ENCODE measurements at places on chromosomes 16 and 17. TPM values are rescaled to one million over a fixed set of nuclear protein-coding genes. Genes with fewer than 3 reads are reported as not detected.

The CDRT15 gene
- not detected for total RNA-seq

The RAMP2 gene
- 53.6 TPM for total RNA-seq

DNA sequence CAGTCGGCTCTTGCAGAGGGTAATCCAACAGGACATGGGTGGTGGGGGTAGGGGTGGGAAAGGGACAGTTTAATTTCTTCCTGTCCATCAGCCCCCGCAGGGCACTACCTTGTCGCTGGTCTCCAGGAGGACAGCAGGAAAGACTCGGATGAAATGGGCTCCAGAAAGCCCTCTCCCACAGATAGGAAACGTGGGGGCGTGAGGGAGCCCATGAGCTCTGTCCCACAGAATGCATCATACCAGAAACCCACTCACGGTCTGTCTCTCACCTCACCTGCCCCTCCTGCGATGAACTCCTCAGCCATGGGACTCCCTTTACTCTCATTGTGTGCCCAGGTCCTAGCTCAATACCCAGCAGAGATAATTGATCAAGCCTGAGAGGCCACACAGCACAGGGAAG, 240.1 kb downstream of the GSG1L start:
- no peak for DNase-seq

DNA sequence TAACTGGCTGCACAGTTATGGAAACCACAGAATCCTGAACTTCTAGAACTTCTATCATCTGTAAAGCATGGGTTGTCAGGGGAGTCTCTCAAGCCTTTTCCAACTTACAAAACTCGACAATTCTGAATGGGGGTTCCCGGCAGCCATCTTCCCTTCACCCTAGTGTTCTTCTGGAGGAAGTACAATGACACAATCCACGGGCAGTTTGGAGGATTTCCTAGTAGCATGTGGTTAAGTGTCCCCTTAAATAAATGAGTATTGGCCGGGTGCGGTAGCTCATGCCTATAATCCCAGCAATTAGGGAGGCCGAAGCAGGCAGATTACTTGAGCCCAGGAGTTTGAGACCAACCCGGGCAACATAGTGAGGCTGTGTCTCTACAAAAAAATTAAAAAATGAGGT, 2.1 kb downstream of the SLC16A6 start:
- no peak for DNase-seq

GRCh38 chr16:87851141-87851587, 18.1 kb downstream of the SLC7A5 start:
- DNase-seq, result no peak

DNA sequence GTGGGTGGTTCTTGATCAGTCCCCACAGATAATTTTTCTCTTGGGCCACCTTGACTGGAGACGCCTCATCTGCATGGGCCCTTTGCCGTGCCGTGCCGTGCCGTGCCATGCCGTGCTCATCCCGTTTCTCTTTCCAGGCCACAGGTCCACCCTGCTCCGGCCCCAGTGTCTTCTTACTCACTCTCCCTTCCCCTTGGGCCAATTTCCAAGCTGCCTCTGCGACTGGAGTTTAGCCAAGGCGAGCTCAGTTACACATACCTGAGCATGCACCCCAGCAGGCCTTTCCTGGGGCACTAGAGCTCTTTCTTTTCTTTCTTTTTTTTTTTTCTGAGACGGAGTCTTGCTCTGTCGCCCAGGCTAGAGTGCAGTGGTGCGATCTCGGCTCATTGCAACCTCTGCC, 40.5 kb upstream of the MGAT5B start:
- no peak for DNase-seq

GRCh38 chr17:37772982-37773381, 28.1 kb upstream of the HNF1B start:
- no peak for DNase-seq

DNA sequence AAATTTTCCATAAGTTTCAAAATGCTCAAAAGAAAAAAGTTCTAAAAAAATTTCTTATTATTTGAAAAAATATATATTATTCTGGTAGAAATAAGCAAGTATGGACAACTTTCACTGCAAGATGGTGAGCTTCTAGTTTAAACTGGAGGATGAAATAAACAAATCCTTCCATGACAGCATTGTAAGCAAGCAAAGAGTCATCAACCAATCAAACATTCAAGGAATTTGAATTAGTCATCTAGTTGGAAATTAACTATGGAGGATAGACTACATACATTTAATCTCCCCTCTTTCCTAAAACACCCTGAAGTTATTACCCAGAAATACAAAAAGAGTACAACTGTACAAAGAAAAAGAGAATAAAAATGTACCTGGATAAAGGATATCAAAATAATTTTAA, 51.0 kb upstream of the IRX5 start:
- no peak for DNase-seq

- DNase-seq, result no peak
These were observed 12.9 kb upstream of the CMIP start for GRCh38 chr16:81431554-81432353.

GRCh38 chr16:61050547-61050946, 985.7 kb downstream of the CDH8 start:
- no peak for DNase-seq

Measured in omental fat pad (tissue), 4 donors.